ENCODE measurements at places on chromosomes 1 and 21. TPM values are rescaled to one million over a fixed set of nuclear protein-coding genes. Genes with fewer than 3 reads are reported as not detected.

- H3K4me1 ChIP-seq: no peaks in the 10 kb centered on the region
- no peak overlapping the region for H3K4me3 ChIP-seq
- DNase-seq: no peak
- no peaks in the 10 kb centered on the region for H3K27me3 ChIP-seq
- H3K36me3 ChIP-seq: no peaks in the 10 kb centered on the region
- no peak overlapping the region for H3K27ac ChIP-seq
These were observed 52.7 kb downstream of the SCCPDH start for GRCh38 chr1:246776923-246777322.

The EXTL1 gene
- total RNA-seq: not detected

The PTPN14 gene
- 0.79 TPM for total RNA-seq

The CALML6 gene
- 0.46 TPM for total RNA-seq

- no peak overlapping the region for H3K27ac ChIP-seq
- no peak for DNase-seq
These were observed 17.1 kb upstream of the FMO4 start for GRCh38 chr1:171296897-171297296.

DNA sequence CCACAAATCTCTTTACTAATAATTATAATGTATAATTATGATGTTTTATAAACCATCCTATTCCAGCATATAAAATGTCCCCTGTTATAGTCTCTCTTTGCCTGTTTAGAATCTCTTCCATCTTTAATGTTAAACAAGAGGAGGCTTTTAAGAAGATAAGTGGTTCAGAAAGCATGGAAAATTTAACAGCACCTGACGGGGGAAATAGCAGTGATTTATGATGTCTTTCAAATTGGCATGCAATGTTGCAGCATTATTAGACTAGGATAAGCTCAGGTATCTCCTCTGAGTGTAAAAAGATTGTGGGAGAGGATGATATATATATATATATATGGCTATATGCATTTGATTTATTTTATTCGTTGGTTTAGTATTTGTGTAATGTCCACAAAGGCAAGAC lies 24.4 kb downstream of the GIPC2 start:
- no peak overlapping the region for H3K4me3 ChIP-seq
- H3K27me3 ChIP-seq: no peaks in the 10 kb centered on the region
- no peaks in the 10 kb centered on the region for H3K36me3 ChIP-seq
- no peak for DNase-seq

DNA sequence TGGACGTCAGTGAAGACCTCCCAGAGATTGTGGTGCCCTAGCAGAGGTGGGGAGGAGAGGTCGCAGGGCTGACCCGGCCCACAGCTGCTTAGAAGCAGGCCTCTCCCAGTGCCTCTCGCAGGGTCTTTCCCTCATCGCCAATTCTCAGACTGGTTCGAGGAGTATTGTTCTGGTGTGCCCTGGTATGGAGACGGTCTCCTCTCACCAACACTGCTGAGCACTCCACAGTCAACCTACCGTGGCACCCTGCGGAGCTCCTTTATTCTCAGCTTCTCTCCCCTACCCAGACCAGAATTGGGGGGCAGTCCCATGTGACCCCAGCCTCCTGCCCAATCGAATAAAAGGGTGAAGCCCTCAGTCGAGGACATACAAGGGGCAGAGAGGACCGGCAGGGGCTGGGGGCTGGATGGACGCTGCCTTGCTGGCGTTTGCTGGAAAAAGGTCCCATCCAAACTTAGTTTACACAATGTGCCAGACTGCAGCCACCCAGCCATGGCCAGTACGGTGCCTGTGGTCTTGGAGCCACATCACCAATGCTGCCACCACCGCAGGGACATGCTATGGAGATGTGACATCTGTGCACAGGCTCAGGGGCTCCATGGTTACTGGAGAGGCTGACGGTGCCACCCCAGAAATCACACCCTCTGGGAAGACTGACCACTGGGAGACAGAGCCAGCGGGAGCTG lies 80.8 kb downstream of the STUM start:
- H3K4me1 ChIP-seq: peaks cover 28% of the 10 kb centered on the region
- H3K27ac ChIP-seq: no peak overlapping the region
- no peaks in the 10 kb centered on the region for H3K27me3 ChIP-seq
- DNase-seq: no peak
- H3K36me3 ChIP-seq: peaks cover 11% of the 10 kb centered on the region
- no peak overlapping the region for H3K4me3 ChIP-seq

The WLS gene
- total RNA-seq: not detected
